ENCODE measurements at places on chromosomes 16 and 17. TPM values are rescaled to one million over a fixed set of nuclear protein-coding genes. Genes with fewer than 3 reads are reported as not detected.

The ZACN gene
- 2.6 TPM for total RNA-seq

The CLDN7 gene
- total RNA-seq = 1.5 TPM

The DNASE1L2 gene
- total RNA-seq = 1.3 TPM

The GUCY2D gene
- total RNA-seq = not detected

The SCO1 gene
- 48.5 TPM for total RNA-seq

The AANAT gene
- total RNA-seq = not detected

The STAT5A gene
- total RNA-seq = 197 TPM

The SHISA9 gene
- not detected for total RNA-seq

The TLCD3A gene
- total RNA-seq = 22.4 TPM

The TMIGD1 gene
- total RNA-seq = not detected

The MYH3 gene
- 3.5 TPM for total RNA-seq

The NEUROD2 gene
- total RNA-seq = not detected

The KRTAP1-1 gene
- total RNA-seq = not detected

The NPIPA8 gene
- total RNA-seq = 7.0 TPM

The KREMEN2 gene
- 0.08 TPM for total RNA-seq

The NAGS gene
- 1.1 TPM for total RNA-seq

The TBC1D26 gene
- 0.08 TPM for total RNA-seq

Data from activated CD8-positive, alpha-beta memory T cell treated with anti-CD3 and anti-CD28 coated beads for 36 hours (primary cell).